ENCODE measurements at places on chromosomes 4 and X.

DNA sequence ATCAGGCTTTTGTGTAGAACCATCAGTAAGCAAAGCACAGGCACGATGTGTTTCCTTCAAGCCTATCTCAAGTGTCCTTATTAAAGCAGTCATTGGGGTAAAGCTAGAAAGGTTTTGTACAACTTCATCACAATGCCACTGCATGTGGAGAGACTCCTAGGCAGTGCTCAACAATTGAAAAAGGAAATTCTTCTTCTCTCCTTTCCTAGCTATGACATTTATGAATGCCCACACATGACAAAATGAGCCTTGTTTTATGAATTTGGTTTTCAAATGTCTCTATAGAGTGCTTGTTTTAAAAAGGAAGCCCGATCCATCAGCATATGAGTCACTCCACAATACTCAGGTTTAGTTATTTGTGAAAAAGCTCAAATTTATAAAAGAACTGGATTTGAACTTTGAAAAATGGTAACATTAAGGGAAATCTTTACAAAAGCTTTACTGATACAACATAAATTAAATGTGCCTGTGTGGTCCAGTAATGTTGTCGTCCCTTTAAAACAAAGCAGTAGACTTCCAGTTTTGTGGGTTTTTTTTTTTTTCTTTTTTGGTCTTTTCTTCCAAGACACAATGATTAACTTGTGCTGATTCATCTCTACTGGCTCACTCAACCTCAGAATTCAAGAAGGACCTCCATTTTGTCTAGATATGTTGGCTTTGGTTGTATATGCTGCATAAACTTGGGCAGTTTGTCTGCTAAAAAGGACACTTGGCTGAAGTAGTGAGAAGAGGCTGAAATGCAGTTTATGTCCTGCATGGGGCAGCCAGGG, 273.8 kb downstream of the GASK1B start:
- no peak for DNase-seq

- DNase-seq, result peak; percentile 25
These were observed 760 bp downstream of the TMEM165 start for GRCh38 chr4:55396308-55397125.

- DNase-seq, result no peak
These were observed 122.4 kb downstream of the SYNPO2 start for GRCh38 chr4:119010909-119011606.

DNA sequence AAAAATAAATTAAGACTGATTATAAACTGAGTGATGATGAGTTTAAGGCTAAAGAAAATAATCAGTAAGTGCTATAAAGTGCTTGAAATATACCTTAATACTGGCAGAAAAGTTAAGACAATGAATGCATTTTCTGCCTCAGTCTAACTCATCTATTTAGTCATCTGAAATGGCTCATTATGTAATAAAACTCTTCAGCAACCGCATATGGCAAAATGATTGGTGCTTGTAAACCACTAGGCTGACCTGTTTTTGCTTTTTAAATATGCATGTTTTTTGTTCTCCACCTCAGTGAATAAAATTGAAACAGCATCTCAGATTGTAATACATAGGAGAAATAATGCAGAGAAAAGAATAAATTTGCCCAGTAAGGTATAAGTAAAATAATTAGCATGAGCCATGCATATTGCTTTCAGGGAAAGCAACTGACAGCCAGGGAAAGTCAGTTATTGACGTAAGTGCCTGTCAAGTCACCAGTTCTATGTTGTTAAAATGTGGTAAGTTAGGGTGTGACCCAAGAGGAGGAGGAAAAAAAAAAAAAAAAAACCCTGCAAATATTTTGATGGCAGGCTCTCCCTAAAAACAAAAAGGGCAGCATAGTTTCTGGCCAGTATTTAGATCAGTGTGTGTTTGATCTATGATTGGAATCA, 167.5 kb downstream of the PALLD start:
- DNase-seq, result no peak

GRCh38 chrX:39017716-39018115, 216.5 kb downstream of the MID1IP1 start:
- no peak for DNase-seq

DNA sequence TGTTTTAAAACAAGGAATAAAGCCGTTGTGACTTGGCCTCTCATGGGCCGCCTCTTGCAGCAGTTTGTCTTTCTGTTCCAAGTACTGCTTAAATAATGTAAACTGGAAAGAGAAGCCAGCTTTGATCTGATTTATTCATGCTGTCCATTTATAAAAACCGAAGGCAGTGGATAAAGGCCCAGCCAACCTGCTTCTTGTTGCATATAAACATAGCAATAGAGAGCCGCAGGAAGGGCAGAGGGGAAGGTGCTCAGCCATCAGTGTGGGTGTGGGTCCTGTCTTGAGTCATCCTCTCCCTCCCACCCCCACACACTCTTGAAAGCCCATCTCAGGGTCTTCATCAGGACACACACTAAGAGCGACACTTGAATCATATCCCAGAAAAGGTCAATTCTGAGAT, 187.9 kb upstream of the FAM9B start:
- no peak for DNase-seq

GRCh38 chr4:102862747-102863146, 6.0 kb upstream of the CISD2 start:
- no peak for DNase-seq

DNA sequence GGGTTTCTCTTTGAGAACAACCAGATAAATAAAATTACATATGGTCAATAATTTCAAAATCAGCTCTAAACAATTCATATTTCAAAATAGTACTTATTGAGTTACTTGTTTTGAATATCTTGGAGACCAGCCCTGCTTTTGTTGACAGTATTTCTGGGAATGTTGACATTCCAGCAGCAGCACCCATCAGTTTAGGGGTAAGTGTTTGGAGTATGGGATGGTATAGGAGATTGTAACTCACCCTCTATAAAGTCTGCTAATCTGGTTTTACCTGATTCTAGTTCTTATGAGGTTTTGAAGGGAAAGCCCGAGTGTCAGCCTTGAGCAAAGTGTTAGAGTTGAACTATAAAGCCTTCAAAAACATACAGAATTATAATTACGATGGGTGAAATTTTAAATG, 139.2 kb upstream of the ANKRD50 start:
- DNase-seq, result no peak

- DNase-seq, result no peak
These were observed 14.7 kb downstream of the ATXN3L start for GRCh38 chrX:13305108-13305507.

DNA sequence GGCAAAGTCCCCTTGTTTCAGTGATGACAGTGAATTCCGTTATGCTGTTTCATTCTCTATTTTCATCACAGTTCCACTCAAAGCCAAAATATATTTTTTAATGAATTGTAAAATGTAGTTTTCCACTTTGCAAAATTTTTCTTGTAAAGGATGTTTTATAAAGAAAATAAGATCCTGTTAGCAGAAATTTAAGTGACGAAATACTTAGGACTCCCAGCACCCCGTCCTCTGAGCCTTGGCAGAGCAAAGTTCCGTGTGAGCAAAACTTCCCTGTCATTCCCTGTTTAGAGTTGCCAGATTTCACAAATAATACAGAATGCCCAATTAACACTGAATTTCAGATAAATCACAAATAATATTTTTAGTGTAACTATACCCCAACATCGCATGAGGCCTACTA, 81.0 kb upstream of the RBPJ start:
- DNase-seq, result no peak

DNA sequence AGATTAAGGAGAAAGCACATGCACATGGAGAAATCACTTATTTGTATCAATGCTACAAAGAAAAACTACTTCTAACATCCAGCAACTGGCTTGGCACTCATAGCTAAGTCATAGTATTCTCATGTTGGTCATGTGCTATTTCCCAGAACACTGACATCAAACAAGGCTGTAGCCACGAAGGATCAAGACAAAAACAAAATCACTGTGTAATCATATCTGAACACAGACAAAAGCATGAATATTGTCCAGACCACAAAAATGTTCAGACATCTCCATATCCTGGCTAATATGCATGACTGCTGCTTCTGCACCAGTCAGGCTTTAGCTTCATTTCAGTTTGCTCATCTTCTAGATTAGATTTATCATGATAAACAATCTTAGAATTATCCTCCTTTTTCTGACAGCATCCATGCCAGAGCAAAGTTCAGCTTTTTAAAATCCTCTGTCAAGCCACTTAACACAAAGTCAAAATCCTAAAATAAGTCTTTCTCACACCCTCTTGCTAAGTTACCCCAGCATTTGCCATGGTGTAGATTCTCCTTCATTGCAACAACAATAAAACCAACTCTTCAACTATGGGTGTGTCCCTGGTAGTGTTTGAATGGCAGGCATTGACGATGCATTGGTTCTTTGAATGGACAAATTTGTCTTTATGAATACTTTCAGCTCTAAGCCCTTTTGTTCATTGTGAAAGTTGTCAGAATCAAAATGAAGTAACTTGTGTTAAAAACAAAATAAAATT, 39.1 kb upstream of the NPFFR2 start:
- no peak for DNase-seq

All from hippocampal formation (tissue), 2 donors.